ENCODE measurements at places on chromosomes 1 and 21.

- DNase-seq = no peak
Measured at GRCh38 chr21:33208534-33208933, 21.2 kb upstream of the IFNAR2 start.

DNA sequence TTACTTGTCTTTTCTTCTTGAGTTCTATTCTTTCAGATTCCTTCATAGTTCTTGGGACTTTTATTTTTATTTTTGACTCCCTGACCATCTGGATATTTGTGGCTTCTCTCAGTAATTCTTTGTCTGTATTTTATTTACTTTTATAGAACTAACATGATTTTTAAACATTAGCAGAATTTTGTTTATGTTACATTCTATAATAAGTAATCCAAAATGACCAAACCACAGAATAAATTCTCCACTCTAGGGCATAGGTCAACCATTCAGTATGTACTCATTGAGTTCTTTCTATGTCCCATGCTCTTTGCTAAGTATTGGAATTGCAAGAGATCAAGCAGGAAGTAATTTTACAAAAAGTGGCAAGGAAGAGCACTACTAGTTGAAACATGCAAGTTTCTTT, 969.0 kb downstream of the TTLL7 start:
- DNase-seq = peak; percentile 57

DNA sequence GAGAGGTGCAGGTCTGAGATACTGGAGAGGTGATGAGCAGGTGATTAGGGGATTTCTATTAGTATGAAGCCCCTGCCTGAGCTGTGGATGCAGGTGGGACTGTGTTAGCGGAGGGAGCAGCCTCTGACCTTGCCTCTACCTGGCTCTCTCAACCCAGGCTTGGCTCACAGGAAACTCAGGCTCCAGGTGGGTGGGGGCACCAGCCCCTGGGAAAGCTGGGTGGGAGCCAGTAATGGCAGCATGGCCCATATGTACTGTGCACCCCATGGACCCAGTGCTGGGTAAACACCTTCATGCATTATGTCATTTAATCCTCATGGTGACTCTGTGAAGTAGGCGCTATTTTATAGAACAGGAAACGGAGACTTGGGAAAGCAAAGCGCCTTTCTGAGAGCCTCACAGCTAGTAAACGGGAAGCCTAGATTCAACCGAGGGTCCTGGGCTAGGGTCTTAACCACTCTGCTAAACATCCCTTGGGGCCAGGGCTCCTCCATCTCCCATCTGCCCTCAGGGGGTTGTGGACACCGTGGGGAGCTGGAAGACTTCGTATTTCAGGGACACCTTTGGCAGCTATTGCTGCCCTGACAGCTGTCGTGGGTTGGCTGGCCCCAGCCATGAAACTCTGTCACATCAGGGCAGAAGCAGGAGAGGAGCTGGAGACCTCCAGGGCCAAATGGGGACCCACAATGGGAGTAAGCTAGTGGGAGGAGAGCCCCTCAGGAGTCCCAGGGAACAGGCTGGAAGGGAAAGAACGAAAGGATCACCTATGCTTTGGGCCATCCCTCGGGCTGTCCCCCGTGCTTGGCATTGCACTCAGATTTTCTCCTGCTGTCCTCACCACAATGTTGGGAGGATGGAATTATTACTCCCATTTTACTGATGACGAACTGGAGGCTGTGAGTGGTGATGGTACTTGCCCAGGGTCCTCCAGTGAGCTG, 59.6 kb upstream of the CSF3R start:
- no peak for DNase-seq

DNA sequence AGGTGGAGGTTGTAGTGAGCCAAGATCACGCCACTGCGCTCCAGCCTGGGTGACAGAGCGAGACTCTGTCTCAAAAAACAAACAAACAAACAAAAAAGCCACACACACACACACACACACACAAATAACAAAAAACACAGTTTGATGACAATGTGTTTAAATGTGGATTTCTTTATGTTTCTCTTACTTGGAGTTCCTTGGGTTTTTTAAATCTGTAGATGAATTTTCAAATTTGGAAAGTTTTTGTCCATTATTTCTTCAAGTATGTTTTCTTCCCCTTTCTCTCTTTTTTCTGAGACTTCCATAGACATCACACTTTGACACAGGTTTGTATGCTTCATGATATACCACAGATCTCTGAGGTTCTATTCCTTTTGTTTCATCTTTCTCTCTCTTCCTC, 12.1 kb upstream of the PPIE start:
- DNase-seq = no peak

GRCh38 chr1:212485913-212486618, 53.3 kb downstream of the NENF start:
- DNase-seq = peak; percentile 84

DNA sequence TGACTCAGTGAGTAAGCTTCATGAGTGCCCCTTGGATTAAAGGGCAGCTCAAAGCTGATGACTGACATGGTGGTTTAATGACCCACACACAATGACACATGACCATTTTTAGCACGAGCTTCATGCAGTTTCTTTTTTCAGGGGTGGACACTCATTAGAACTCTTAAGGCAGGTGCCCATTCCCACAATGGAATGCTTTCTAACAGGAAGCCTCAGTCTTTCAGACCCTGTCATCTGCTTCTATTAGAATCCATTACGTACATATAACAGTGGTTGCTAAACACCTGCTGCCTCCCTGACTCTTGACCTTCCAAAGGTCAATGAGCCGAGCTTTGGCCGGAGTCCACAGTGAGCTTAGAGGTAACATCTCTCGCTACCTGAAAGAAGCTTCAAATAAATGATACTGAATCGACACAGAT, 27.4 kb downstream of the AKNAD1 start:
- no peak for DNase-seq

DNA sequence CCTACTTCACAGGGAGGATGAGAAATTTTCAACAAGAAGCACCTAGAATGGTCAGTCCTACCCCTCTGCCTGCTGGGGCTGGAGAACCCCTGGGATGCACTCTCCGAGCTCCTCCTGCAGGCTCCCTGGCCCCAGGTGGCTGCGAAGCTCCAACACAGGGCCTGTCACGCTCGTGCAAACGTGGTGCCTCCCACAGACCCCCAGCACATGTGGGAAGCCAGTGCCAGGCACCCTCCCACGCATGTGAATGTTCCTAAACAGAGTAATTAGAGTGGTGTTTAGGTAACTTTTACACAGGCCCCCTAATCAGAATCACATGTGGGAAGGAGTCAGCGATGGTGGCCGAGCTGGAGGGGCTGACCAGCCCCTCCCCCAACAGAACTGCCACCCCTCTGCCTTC, 28.4 kb downstream of the GLIS1 start:
- no peak for DNase-seq

- DNase-seq = no peak
Measured at GRCh38 chr21:34513129-34513675, 1.2 kb upstream of the KCNE1 start.

DNA sequence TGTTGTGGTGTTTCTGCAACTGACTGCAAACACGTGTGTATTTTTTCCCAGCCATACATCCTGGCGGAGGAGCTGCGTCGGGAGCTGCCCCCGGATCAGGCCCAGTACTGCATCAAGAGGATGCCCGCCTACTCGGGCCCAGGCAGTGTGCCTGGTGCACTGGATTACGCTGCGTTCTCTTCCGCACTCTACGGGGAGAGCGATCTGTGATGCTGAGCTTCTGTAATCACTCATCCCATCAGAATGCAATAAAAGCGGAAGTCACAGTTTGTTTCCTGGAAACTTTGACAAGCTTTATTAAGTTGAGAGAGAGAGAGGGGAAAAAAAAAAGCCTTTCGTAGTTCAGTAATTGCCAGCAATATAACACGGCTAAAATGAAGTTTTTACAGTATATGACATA, 32.7 kb upstream of the MTR start:
- peak; percentile 20 for DNase-seq

DNA sequence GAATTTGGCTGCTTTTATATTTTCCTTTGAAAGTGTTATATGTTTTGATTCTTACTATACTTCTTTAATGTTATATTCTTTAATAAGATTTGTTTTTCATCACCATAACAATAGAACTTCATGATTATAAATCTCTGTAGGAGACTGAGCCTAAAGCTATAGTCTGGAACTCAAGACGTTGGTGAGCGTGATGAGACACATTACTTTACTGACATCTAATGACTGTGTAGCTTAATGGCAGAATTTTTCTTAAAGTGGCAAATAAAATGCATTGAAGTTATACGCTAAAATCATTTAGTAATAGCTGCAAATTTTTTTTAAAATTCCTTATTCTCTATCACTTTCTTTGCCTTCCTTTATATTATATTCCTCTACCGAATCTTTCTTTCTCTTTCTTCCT, 56.1 kb upstream of the HAO2 start:
- no peak for DNase-seq

DNA sequence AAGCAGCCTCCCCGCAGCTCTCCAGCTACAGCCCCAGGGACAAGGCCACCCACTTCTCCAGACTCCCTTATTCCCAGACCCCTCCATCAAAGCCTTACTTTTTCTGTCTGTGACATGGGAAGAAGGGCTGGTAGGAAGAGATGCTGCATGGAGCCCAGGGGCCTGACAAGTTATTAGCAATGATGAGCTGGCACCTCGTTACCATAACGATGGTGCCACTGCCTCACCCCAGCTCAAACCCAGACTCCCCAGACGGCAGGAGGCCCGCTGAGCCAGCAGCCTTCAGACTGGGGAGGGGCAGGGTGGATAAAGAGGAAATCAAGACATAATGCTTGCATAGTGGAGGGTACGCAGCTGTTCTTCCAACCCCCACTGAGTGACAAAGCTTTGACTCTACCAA, 3.3 kb downstream of the DLGAP3 start:
- DNase-seq = no peak

DNA sequence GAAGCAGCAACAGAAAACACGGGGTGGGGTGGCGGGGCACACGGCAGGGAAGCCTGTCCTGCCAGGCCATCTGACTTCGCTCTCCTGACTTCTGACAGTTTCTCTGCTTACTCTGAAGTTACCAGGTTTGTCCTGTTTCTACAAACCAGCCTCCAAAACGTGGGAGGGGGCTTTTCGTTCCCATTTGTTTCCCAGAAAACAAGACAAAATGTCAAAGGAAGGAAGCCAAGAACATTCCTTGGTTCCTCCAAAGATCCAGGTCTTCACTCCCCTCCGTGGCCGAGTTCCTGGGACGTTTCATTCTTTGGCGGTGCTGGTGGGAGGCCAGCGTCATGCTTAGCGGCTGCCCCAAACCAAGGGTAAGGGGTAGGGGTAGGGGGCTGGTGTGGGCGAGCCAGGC, 49.6 kb downstream of the MEGF6 start:
- DNase-seq = no peak

DNA sequence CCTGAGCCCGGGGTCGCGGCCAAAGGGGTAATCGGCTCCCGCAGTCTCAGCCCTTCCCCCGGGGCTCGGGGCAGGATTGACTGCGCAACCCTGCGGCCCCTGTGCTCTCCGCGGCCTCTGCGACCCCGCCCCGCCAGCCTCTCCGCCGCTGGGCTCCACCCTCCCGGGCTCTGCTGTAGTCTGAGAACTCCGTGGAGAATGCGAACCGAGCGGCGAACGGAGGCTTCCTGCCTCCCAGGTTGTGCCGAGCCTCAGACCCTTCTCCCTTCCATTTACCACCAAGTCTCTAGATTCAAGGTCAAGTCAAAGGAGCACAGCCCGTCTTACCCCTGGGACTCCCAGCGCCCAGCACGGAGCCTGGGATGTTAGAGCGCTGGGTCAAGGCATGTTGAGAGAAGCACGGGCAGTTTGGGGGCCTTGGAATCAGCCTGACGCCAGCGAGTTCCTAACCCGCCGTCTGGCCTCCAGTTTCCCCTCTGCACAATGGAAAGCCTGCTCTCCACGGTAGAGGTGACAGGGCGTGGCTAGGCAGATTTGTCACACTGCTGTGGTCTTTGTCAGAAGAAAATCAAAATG, 3.0 kb downstream of the ATP2B4 start:
- DNase-seq = peak; percentile 53

DNA sequence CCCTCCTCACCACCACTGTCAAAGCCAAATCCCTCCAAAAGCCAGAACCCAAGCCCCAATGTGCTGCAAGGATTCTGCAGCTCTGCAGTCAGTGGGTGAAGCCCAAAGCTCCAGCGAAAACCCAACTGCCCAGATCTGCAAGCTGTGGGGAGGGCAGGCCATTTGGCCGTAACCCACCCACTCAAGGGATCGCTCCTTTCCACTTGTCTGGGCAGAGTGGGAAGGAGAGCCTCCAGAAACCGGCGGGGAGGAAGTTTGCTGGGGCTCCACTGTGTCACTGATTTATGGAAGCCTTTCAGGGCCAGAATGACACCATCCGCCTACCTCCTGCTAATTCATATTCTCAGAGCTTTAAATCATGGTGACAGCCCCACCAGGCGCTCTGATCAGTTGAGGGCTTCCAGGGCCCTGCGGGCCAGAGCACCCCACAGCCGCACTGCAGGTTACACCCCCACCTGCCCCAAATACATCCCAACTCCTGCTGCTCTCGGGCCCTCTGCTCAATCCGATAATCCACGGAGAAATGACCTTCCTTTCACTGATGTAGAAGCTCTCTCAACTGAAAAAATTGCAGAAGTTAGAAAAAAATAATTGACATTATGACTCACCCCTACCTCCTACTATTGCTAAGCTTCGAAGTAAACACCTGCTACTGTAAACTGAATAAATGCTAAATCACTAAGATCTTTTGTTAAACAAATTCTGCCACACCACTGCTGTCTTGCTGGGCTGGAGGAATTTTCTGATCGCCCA, 40.6 kb upstream of the RAB4A start:
- no peak for DNase-seq

GRCh38 chr1:204589409-204590038, 73.3 kb downstream of the MDM4 start:
- DNase-seq = peak; percentile 75

GRCh38 chr1:180571060-180571831, 12.5 kb downstream of the OVAAL start:
- DNase-seq = peak; percentile 44

DNA sequence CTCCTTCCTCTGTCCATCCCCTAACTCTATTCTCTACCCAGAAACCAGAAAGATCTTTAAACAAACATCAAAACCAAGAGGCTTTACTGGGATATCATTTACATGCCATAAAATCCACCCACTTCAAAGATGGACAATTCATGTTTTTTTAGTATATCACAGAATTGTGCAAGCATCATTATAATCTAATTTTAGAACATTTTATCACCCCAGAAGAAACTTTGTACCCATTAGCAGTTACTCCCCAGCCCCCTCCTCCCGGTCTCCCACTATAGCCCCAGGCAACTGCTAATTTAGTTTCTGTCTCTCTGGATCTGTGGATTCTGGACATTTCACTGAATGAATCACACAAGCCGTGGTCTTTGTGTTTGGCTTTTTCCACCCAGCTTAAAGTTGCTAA, 4.8 kb upstream of the SELENON start:
- DNase-seq = no peak

- no peak for DNase-seq
Measured at GRCh38 chr1:115719285-115719684, 49.2 kb downstream of the CASQ2 start.

- DNase-seq = no peak
Measured at GRCh38 chr1:150999926-151000325, 6.8 kb downstream of the MINDY1 start.

- no peak for DNase-seq
Measured at GRCh38 chr1:171488190-171488929, 3.0 kb downstream of the PRRC2C start.

DNA sequence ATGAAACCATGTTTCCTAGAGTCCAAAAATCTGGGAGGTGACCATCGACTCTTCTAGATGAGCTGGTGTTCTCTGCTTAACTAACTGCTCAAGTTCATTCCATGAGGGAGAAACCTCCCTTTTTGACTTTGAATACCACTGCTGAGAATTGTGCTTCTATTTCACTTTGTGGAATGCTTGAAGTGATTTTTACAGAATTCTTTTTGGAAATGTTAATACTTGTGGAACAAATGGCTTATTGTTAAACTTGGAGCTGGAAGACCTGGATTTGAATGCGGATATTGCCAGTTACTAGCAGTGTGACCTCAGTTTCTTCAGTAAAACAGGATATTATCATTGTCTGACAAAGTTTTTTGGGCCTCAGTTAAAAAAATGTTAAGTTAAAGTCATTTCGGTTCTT, 36.5 kb upstream of the APP start:
- no peak for DNase-seq
